NCI-H2081 (cell line): ENCODE measurements at places on chromosomes 4 and X.

GRCh38 chr4:32145987-32146386 lies 1425.8 kb downstream of the PCDH7 start:
- DNase-seq = no peak

DNA sequence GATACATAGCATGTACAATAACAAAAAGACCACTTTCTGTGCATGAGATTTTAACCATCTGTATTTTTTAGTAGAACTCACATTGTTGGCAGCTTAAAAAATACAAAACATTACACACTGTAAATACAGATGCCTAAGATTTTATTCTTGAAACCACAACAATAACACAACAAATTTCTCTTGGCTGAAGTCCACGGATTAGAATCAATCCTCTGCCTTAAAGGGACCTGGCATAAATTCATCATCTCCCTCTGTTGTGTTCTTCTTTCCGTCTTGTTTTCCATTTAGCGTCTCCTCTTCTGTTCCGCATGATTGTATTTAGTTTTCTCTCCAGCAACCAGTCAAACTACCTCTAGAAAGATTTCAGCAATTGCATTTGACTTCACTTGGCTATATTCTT lies 231.0 kb downstream of the SPOCK3 start:
- DNase-seq = no peak

DNA sequence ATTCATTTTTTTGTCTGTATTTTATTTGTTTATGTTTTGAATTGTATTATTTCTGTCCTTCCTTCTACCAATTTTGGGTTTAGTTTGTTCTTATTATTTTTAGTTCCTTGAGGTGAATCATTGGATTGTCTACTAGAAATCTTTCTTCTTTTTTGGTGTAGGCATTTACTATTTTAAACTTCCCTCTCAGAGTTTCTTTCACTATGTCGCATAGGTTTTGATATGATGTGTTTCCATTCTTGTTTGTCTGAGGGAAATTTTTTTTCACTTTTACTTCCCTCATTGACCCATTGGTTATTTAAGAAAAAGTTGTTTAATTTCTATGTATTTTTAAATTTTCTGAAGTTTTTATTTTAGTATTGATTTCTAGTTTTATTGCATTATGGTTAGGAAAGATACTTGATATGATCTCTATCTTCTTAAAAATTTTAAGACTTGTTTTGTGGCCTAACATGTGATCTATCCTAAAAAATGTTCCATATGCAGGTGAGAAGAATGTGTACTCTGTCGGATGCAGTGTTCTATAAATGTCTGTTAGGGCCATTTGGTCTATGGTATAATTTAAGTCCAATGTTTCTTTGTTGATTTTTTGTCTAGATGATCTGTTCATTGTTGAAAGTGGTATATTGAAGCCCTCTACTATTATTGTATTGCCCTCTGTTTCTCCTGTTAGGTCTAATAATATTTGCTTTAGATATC lies 68.8 kb downstream of the IL15 start:
- DNase-seq = no peak

DNA sequence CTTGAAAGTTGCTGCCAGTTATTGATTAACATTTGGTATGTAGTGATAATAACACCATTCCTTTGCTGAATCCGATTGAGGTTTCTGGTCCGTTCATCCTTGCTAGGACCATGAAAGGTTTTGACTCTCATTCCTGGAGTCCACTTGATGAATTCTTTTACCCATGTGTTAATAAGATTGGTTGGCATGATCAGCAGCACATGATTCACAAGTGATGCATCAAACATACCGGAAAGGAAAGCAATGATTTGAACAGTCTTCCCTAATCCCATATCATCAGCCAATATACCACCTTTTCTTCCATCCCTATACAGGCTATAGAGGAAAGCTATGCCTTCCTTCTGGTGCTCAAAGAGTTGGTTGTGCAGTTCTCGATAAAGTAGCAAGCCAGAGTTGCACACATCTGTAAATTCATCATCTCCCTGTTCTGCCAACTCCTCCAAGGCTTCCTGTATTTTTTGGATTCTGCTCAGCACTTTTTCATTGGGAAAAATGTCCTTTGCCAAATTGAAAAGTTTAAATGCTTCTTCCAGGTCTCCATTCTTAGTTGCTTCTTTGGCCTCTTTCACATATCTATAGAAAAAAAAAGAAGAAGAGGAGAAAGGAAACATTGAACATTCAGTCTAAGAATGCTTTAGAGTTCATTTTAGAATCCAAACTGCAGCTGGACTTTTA lies 26.7 kb downstream of the PIN4 start:
- no peak for DNase-seq

GRCh38 chrX:131837325-131837724 lies 185.8 kb upstream of the STK26 start:
- DNase-seq = no peak

- no peak for DNase-seq
These were observed 294.4 kb downstream of the INPP4B start for GRCh38 chr4:142551517-142552305.

DNA sequence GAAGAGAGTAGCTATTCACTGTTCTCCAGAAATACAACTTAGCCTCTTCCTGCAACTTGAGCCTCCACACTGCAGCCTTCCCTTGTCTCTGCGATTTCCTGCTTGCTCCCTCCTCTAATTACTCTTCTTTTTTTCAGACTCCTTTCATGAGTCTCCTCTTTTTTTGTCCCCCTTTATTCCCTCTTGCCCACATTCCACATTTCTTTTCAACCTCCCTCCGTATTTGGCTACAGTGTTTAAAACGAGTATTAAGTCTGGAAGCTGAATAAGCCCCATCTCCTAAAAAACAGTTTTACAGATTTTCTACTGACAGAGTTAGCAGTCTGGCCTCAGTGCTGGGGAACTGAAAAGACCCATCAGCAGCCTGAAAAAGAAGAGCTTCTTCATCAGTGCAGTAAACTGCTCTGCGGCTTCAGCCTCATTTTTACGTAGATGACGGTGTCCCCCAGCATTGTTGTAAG lies 141.5 kb downstream of the TENM3 start:
- DNase-seq = no peak

DNA sequence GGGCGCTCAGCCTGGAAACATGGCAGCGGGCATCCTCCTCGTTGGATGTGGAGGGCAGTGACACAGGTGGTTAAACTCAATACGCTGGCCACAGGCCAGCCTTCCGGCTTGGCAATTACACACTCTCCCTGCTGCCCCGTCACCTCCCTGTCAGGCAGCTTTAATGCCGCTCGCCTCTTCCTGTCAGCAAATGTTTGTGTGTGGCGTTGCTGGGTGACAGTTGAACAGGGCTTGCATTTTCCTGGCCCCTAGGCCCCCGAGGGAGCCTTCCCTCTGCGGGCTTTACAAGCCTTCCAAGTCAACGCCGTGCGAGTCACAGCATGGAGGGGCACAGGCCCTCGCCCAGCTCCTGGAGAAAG lies 620.0 kb downstream of the BCOR start:
- DNase-seq = peak; percentile 91

- DNase-seq = no peak
These were observed 16.1 kb downstream of the IQCM start for GRCh38 chr4:149799546-149799945.

- DNase-seq = no peak
These were observed 3.3 kb downstream of the RBM47 start for GRCh38 chr4:40626183-40626990.

DNA sequence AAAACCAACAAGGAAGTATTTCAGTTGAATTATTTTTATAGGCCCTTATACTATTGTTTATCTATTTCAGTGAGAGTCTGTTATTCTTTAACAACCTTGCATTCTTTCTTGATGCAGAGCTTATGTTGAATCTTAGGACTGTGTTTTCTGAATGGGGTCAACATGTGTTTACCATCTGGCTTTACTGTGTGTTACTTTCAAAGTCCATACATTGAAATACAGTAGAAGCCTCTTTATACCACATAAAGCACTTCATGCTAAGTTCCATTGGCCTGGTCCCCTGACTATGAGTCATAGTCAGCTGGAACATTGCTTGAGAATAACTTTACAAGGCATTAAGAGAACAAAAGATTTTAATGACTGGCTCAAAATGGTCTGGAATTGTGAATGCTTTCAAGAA lies 152.6 kb downstream of the GASK1B start:
- DNase-seq = no peak

- DNase-seq = no peak
These were observed 11.6 kb upstream of the MAGEB17 start for GRCh38 chrX:16155581-16156096.

- DNase-seq = no peak
These were observed 115.4 kb downstream of the EFNB1 start for GRCh38 chrX:68944211-68944610.

DNA sequence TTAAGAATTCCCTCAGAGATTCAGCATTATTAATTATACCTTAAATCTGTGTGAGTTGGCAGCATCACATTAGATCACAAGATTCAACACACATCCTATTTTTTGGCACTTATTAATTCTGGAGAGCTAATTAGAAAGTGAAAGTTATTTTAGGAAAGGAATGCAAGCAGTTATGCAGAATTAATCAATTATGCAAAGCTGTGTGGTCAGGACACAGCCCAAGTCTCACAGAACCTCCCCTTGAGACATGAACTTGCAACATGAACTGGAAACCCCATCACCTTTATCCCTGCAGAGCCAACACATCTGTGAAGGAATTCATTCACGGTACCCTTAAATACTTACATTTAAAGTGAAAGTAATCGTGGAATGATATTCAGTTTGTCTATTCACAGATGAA lies 80.5 kb downstream of the TSPAN5 start:
- DNase-seq = no peak

- DNase-seq = no peak
These were observed 951.8 kb upstream of the IGFBP7 start for GRCh38 chr4:58061967-58062366.

DNA sequence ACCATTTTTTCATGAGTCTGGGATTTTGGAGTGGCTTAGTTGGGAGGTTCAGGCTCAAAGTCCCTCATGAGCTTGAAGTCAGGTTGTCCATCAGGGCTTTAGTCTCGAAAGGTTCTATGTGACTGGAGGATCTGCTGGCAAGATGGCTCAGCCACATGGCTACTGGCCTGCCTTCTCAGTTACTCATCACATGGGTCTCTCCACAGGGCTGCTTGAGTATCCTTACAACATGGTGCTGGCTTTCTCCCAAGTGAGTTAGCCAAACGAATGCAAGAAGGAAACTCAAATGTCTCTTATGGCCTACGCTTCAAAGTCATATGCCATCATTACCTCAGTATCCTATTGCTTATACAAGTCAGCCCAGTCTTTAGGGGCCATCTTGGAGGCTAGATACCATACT lies 106.3 kb upstream of the VCX3B start:
- DNase-seq = no peak

DNA sequence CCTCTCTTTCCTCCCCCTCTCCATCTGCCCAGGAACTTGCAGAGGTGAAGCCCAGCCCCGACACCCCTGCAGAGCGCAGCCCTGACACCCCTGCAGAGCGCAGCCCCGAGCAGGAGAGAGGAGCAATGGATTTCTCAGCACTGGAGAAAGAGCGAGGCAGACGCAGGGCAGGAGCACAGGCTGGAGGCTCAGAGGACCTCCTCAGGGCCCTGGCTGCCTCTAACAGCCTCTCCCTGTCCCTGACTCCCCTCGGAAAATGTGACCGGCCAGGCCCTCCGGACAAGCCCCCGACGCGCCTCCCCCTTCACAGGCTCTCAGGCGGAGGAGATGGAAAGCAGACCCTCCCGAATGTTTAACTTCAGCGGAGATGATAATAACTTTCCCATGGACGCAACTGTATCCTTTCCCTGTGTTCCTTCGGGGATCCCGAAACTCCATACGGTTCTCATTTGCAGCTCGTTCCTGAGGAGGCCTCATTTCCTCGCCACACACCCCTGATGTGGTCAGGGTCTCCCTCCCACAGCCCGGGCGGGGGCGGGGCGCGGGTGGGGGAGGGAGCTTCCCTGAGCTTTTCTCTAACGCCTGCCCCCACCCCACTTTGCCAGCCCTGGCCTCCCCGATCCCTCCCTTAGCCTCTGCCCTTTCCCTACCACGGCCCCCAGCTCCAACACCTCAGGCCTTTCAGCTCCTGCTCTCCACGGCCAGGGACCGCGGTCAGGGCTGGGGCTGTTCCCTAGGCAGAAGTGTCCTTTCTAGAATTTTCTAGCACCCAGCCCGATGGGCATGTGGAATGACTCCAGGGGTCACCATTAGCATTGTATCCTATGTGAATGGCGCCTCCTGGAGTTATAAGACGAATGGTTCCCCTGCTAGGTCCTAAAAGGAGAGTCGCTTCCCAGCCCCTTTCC lies 201.1 kb upstream of the BCOR start:
- no peak for DNase-seq

DNA sequence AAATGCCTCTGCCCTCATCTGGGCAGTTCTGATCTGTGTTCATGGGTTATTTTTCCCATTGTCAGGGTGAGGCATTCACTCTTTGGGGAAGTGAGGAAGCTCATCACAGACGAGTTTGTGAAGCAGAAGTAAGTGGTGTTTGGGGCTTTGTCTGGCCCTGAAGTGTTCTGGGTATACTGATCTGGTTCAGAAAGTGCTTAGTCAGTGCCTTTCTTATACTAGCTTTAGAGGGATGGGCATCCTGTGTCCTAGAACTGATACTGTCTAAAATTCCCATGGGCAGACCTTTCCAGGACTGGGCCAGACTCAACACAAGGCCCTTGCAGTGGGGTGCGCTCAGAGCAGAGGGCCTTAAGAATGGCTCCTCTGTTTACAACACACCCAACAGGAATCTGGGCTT lies 6.4 kb downstream of the TRO start:
- DNase-seq = no peak

GRCh38 chr4:138161351-138161750 lies 80.8 kb downstream of the SLC7A11 start:
- DNase-seq = no peak

- DNase-seq = no peak
These were observed 49.3 kb downstream of the WDR19 start for GRCh38 chr4:39231660-39232059.

- DNase-seq = no peak
These were observed 34.7 kb upstream of the SEC24B start for GRCh38 chr4:109398928-109399327.

DNA sequence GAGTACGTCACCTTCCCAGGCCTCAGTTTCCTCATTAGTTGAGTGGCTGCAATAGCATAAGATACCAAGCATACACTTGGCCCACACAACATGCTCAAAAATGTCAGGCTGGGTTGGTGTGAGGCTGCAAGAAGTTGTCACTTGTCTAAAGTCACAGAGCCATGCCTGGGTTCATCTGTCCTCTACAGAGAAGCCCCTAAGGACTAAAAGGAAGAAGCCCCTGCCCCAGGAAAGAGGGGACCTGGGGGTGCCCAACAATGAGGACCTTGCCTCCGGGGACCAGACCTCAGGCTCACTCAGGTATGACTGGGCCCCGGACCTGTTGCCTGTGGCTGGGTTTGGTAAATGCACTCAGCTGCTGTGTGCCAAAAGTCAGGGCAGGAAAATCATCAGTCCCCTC lies 82.7 kb downstream of the CRMP1 start:
- DNase-seq = no peak

DNA sequence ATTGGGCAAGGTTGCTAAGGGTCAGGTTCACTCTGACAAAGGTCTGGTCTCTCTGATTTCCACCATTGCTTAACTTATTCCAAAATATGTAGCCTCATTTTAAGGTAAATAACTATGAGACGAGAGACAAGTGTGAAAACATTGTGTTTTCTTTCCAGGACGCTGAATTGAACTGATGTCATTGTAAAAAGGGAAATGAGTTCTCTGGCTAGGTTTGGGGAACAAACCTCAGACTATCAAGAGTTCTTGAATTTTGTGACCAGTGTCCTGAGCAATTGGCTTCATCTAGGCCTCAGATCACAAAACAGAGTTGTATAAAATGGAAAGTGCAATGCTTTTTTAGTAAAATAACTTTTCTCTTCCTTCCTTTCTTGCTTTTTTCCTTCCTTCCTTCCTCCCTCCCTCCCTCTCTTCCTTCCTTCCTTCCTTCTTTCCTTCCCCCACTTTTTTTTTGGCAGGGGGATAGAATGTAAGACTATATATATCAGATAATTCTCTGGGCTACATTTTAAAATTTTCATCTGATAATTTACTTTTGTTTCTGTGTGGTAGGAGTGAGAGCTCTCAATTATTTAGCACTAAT lies 30.8 kb upstream of the CXCL8 start:
- no peak for DNase-seq
